ENCODE measurements at places on chromosomes 6 and 20.
A peak's percentile ranks its signal among the peaks of the same experiment; 100 is the strongest.

- DNase-seq, result no peak
These were observed 196.5 kb upstream of the CST7 start for GRCh38 chr20:24752612-24753011.

DNA sequence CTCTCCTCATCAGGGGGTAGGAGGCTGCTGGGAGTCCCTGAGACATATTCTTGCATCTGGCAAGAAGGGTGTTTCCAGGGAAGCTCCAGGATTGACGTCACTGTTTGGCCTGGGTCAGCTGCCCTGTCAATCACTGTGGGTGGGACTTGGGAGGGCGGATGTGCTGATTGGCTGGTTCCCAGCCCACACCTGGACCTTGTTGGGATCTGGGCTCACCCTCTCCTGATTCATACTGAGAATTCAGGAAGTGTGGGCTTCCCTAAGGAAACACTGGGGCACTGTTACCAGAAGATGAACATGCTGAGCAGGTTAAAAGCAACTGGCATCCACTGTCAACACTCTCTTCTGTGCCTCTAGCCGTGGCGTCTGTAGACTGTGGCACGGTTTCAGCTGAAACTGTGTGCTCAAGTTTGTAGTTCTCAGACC lies 36.5 kb downstream of the CDH26 start:
- peak; percentile 81 for DNase-seq

- no peak for DNase-seq
These were observed 101.1 kb downstream of the SMLR1 start for GRCh38 chr6:130928158-130928912.

- no peak for DNase-seq
These were observed 32.1 kb downstream of the SLCO4A1 start for GRCh38 chr20:62674370-62674769.

GRCh38 chr6:140977403-140977802 lies 1155.3 kb upstream of the GJE1 start:
- DNase-seq, result no peak

DNA sequence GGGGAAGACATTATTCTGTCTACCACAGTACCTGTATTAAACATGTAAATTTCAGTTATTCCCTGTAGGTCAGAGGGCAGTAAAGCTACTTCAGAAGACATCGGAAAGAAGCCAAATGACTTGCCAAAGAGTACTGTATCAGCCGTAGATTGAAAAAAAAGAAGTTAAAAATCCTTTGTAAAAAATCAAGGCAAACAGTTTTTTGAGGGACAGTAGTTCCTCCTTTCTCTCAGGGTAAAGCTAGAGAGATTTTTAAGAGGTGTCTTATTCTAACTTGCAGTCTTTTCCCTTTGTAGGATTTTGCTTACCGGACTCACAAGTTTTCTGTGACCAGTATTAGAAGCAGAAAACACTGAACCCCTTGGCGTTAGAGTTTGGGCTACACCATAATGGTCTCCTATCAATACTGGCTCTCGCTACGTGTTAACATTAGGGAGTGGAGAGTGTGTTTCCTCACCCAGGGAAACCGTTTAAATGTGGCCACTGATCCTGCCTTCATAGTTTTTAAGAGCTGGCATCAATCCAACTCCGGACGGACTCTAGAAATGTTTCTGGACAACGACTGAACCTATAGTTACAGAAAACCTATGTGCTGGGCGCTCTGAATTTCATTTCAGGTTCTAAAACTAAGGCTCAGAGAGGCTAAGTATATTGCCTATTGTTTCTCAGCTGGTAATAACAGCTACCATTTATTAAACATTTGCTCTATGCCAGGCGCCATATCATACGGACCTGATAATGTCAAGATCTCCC lies 1.3 kb upstream of the ASXL1 start:
- no peak for DNase-seq
